ENCODE measurements at places on chromosomes 7 and 10.
A peak's percentile ranks its signal among the peaks of the same experiment; 100 is the strongest.

DNA sequence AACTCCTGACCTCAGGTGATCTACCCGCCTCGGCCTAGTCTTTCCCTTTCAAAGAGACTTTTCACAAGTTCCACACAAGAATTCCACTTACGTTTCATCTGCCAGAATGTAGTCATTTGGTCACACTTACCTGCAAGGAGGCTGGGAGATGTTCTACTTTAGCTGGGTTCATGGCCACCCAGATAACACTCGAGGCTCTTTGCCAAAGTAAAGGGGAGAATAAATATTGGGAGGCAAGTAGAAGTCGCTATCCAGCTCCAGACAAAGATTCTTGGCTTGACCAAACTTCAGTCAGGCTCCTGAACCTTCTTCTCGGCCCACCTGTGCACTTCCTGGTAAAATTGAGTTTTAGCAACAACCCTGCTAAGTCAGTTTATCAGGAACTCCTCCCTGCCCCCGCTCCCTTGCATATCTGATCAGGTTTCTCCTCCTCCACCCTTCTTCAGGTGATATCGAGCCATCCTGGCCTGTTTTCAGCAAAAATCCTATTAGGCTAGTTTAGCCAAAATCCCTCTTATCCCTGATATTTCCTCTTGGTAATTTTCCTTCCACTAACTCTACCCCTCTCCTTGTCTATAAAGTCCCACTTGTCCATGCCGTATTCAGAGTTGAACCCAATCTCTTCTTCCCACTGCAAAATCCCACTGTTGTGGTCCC is 25.1 kb upstream of the SAMD8 start:
- DNase-seq = no peak

DNA sequence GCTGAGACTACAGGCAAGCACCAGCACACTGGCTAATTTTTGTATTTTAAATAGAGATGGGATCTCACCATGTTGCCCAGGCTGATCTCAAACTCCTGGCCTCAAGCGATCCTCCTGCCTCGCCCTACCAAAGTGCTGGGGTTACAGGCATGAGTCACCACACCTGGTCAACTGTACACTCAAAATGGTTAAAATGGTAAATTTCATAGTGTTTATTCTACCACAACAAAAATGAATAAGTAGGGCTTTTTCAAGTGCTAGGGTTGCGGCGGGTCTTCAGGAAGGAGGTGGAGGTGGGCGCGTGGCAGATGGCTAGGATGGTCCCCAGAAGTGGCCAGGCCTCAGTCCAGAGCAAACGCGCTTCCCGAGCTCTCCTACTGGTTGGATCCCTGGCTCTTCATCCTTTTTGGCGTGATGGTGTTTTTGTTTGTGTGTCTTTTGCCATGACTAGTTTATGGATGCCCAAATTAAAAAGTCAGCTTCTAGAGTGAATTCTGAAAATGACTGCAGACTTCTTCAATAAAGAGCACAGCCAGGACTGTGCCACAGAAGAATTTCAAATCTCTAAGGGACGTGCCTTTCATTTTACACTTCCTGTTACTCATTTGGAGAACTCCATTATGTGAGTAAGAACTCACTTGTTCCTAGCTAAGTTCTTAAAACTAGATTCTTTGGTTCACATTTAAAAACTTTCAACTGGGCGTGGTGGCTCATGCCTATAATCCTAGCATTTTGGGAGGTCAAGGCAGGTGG is 73.9 kb downstream of the TMEM130 start:
- DNase-seq = no peak

GRCh38 chr7:151796871-151797537 is 79.9 kb downstream of the PRKAG2 start:
- DNase-seq = no peak

DNA sequence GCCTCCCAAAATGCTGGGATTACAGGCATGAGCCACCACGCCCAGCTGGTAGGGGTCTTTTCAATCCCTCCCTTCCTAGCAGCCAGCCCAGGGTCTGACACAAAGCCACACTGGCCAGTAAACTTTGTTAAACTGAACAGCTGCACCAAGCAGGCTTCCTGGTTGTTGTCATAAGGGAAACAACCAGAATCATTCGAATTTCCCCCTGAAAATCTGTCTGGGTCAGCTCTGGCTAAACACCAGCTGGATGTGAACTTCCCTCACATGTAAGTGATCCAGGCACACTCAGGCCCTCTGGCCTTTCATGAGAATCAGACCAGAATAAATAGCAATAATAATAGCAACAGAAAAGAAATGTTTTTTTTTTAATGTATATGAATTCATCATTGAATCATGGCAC is 7.4 kb downstream of the IMPDH1 start:
- DNase-seq = no peak

DNA sequence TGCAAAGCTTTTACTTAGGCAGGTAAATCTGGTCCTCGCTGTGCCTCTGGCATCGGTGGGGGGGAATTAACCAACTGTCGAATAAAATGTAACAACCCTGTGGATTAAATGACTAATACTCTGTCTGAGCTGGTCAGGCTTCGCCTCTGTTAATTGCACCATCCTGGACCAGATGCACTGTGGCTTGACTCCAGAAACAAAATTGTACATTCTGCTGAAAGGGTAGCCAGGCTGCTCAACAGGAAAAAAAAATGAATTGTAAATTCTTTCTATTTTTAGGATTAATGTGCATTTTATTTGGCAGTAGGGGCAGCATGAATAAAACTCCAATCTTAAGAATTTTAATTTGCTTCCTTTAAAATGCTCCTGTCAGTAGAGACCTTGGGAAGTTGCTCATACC is 389.4 kb downstream of the SORCS1 start:
- no peak for DNase-seq

- DNase-seq = no peak
Measured at GRCh38 chr10:125014086-125014830, 72.3 kb downstream of the ZRANB1 start.

- DNase-seq = no peak
Measured at GRCh38 chr7:100532165-100533022, 6.6 kb upstream of the AGFG2 start.

- peak; percentile 36 for DNase-seq
Measured at GRCh38 chr10:91006001-91006751, 85.3 kb upstream of the ANKRD1 start.

DNA sequence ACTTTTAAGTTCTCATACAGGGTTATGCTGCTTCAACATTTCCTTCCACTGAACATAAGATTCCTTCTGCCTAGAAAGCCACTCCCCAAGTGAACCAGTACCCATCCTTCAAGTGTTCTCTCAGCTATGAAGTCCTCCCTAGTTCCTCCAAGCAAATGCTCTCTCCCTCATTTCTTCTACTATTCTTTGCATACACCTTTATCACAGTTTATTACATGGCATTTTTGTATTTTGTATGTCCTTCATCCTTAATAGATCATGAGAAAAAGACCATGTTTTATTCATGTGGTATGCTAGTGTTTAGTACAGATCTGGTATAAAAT is 1.9 kb downstream of the SYPL1 start:
- DNase-seq = peak; percentile 35

DNA sequence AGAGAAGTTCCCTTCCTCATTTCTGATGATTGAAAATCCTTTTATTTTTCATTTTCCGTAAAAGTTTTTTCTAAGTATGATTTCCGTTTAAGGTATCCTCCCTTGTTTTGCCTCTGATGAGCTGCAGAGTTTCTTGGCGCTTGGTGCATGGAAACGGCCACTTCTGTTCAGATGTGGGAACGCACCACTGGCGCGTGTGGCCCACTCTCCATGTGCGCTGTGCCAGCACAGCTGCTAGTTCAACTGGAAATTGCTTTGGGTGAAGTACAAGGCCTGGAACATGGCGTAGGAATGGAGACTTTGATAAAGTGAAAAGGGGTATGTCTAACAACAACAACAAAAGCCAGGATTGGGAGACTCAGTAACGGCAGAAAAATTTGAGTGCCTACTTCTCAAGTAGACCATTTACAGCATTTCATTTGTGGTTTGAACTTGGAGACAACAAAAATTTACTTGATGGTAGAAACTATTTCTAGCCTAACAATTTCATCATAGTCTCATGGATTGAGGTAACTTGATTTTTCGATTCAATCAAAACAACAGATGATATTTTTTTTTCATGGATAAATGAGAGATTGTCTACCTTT is 364.2 kb downstream of the SUGCT start:
- no peak for DNase-seq

- no peak for DNase-seq
Measured at GRCh38 chr7:139562961-139563565, 39.6 kb downstream of the CLEC2L start.

DNA sequence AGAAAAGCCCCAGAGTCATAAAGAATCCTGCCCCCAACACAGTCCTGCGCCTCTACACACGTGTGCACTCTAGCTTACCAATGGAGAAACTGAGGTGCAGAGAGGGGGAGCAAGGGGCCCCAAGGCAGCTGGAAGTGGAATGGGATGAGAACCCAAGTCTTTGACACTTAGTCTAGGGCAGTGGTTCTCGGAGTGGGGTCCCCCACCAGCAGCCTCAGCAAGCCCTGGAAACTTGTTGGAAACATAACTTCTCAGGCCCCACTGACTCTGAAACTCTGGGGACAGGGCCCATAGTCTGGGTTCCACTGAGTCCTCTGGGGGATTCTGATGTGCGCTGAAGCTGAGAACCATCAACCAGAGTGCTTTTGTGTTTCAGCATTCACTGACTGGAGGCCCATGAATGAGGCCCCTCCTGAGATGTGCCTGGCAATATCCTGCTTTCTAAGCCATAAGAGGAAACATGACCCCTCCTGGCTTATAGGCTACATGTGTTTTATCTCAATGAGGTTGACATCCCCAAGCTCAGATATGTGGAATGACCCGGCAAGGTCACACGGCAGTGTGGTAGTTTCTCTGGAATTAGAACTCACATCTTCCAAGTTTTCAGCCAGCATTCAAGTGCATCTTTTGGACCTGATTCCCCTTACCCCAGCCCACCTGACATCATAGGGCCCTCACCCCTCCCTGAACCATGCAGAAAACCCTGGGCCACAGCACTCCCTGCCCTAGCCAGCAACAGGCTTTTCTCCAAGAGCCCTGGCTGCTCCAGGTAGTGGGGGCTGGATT is 147.3 kb upstream of the PCBD1 start:
- DNase-seq = no peak

GRCh38 chr7:158687406-158687805 is 17.2 kb downstream of the NCAPG2 start:
- no peak for DNase-seq

DNA sequence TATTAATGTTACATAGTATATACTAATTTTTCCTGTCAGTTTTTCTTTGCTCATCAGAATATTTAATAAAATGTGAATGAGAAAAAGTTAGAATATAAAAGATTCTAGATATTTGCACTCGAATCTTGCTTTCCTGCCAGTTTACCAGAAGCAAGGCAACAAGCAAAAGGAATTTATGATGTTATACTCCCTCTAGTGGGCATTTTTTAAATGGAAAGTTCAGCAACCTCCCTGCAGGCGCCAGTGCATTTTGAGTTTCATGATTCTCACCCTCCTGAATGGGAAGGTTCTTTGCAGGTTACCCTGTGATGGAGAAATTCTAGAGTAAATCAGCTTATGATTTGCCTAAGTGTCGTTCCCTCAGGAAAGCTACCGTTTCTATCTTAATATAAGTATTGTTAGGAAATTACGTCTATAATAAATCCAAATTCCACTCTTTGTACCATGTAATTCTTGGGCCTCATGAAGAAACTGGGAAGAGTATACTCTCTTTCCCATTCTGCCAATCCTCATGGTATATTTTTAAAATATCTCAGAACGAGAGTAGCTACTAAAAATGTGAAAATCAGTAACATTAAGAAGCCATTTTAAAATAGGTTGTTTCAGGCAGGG is 350.0 kb downstream of the CRPPA start:
- DNase-seq = peak; percentile 51

DNA sequence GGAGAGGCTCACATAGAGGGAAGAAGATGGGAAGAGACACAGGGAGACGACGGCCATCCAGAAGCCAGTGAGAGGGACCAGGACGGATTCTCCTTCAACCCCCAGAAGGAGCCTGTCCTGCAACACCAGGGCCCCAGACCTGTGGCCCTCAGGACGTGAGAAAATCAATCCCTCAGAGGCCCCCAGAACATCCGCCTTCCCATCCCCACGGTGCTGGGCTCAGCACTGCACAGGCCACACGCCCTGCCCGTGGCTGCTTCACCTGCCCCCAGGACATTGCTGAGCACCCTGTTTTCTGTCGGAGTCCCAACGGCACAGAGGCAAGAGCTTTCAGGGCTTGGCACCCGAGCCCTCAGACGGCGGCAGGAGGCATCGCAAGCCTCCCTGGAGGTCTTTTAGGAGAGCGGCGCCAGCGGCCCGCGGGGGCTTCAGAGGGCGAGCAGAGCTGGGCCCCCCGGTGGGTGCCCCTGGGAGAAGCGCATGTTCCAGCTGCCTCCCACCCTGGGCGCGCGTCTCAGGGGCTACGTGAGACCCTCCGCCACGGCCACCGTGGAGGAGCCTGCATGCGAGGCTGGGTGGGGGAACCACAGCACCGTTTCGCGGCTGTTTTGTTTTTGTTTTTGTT is 42.8 kb downstream of the PDGFA start:
- DNase-seq = no peak

DNA sequence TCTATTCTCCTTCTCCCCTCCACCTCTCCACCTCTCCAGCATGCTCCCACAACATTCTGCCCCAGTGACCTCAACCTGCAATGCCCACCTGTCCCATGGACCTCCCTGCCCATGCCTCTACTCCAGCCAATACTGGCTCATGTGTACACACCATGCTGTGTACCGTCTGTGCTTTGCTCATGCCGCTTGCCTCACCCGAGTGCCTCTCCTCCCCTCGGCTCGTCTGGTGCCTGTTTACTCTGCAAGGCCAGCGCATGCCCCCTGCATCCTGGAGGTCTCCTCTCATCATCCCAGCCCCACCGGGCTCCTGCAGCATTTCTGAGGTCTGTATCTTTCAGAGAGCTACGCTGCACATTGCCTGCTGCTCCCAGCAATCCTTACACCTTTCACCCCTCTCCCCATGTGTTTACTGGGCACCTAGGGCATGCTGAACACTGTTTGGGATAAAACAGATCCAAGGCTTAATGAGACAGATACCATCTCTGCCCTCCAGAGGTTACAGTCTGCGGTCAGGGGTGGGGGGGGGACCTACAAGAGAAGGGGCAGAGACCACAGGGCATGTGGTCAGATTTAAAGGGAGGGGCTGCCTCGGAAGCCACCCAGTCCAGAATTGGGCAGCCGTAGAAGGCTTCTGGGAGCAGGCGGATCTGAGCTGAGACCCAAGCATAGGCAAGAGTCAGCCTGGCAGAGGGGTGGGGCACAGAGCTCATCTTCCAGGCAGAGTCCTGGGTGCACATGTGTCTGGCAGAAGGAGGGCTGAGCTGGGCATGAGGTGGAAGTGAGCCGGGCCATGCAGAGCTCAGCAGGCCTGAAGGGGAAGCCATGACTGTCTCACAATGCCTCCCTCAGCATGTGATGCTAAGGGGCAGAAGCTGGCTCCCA is 29.6 kb upstream of the PSAP start:
- DNase-seq = no peak
